ENCODE measurements at places on chromosomes 13 and 19.

- DNase-seq = no peak
These were observed 130.2 kb downstream of the DNAJC15 start for GRCh38 chr13:43153436-43154090.

- no peak for DNase-seq
These were observed 30.9 kb downstream of the SERP2 start for GRCh38 chr13:44404261-44405132.

GRCh38 chr19:4279267-4279529 lies 132 bp downstream of the SHD start:
- no peak for DNase-seq

DNA sequence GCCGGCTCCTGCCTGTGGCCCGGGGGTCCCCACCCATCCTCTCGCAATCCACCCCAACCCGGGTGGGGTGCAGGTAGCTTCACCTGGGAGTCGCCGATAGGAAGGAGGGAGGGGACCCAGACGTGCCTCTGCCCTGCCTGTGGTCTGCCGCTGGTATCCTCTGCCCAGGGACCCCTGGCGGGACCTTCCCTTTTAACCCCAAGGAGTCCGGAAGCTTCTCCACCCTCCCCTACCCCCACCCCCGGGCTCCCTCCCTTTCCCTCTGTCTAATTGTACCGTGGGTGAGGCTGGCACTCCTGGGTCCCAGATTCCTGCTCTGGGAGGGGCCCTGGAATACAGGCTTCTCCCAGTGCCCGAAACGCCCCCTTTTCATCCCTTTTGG lies at the start of gene KLK10:
TSS of gene KLK10 (minus strand) at position 166 of the 382 bp plus-strand sequence. CDS start 579 bp downstream, outside the sequence.
- DNase-seq = no peak

- DNase-seq = no peak
These were observed 124.0 kb downstream of the ITGBL1 start for GRCh38 chr13:101576455-101576854.

DNA sequence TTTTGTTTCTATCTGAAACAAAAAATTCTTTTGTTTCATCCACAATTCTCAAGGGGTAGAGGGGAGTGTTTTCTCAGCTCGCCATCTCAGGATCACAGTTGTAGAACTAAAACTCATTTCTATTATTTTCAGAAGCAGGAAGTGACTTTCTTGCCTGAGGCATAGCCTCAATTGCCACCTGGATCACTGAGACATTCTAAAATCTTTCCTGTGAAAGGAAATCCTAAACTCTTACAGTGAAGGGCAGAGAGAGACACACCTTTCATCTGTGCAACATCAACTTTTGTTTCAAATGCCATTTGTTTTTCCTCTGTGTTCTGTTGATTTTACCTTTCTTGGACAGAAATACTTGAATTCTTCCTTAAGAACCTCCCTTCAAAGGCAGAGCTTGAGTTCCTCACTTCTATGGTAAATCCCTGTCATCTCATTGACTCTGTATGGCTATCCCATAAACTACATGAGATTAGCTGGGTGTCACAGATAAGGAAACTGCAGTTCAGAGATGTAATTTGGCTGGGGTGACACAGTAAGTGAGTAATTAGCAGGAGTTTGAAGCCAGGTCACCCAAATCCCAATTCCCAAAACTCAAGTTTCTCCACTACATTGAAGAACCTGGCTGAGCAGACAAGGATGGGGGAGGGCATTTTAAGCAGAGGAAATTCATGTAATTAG lies 224.4 kb upstream of the HTR2A start:
- no peak for DNase-seq

- no peak for DNase-seq
These were observed 46.7 kb downstream of the OR10H4 start for GRCh38 chr19:15995536-15995935.

- no peak for DNase-seq
These were observed 170.7 kb upstream of the TSHZ3 start for GRCh38 chr19:31519908-31520307.

Data from mucosa of gallbladder (tissue), 1 donor.